ENCODE measurements at places on chromosomes 1 and 21. TPM values are rescaled to one million over a fixed set of nuclear protein-coding genes. Genes with fewer than 3 reads are reported as not detected.

DNA sequence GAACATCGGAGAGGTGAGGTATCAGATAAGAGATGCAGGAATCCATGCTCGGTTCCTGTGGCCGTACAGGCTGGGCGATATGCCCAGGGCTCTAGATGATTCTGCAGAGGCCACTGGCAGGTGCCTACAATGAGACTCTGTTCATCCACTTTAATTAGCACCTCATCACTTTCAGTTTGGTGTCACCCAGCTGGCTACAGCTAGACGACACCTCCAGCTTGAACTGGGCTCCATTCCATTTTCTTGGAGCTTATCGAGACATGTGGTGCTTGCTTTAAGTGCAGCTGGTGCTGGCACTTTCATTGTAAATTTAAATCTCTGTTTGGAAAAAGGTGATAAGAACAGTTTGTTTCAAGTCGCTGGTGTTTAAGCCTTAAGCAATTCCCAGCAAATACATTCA, 322.5 kb upstream of the ADGRL2 start:
- H3K4me1 ChIP-seq, result no peaks in the 10 kb centered on the region
- DNase-seq, result no peak
- no peak overlapping the region for H3K4me3 ChIP-seq
- no peaks in the 10 kb centered on the region for H3K27me3 ChIP-seq
- H3K27ac ChIP-seq, result no peak overlapping the region

- no peak overlapping the region for H3K4me3 ChIP-seq
- no peaks in the 10 kb centered on the region for H3K36me3 ChIP-seq
- no peaks in the 10 kb centered on the region for H3K27me3 ChIP-seq
- H3K27ac ChIP-seq, result peak overlapping the region; percentile 51
- no peak for DNase-seq
Measured at GRCh38 chr1:172344444-172344843, 76.0 kb upstream of the C1orf105 start.

GRCh38 chr21:17270229-17270628, 242.6 kb upstream of the CXADR start:
- H3K4me1 ChIP-seq, result no peaks in the 10 kb centered on the region
- no peak overlapping the region for H3K4me3 ChIP-seq
- H3K27ac ChIP-seq, result peak overlapping the region; percentile 23
- H3K36me3 ChIP-seq, result no peaks in the 10 kb centered on the region

DNA sequence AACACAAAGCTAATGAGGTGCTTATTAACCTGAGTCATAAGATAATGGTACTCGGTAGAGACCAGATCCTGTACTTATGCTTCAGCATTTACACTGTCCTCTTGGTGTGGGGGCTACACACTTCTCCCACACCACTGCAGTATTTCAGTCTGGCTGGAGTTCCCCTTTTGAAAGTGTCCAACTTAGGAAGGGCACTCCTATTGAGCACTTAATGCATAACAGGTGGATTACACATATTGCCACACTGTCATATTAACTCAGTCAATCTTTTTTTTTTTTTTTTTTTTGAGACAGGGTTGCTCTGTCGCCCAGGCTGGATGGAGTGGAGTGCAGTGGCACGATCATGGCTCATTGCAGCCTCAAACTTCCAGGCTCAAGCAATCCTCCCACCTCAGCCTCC, 1.5 kb downstream of the GPATCH4 start:
- H3K4me3 ChIP-seq, result no peak overlapping the region
- H3K4me1 ChIP-seq, result peaks cover 21% of the 10 kb centered on the region
- H3K27ac ChIP-seq, result no peak overlapping the region

OR2L5 gene
- total RNA-seq, result not detected

DNA sequence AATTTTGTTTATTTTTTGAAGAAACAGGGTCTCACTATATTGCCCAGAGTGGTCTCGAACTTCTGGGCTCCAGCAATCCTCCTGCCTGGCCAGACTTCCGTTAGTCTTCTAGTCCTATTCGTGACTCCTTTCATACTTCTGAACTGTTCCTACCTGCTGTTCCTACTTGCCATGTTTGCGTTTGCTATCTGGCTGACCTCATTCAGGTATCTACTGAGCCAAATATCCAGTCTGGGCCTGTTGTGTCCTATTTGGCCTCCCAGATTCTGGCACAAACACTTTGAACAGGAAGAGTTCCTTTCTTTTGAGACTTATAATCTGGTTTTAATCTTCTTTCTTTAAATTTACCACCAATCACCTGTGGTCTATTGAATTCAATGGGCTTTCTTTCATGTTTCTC, 6.9 kb upstream of the NR1I3 start:
- no peaks in the 10 kb centered on the region for H3K36me3 ChIP-seq
- H3K27me3 ChIP-seq, result no peaks in the 10 kb centered on the region
- no peaks in the 10 kb centered on the region for H3K4me1 ChIP-seq
- H3K4me3 ChIP-seq, result no peak overlapping the region

DNA sequence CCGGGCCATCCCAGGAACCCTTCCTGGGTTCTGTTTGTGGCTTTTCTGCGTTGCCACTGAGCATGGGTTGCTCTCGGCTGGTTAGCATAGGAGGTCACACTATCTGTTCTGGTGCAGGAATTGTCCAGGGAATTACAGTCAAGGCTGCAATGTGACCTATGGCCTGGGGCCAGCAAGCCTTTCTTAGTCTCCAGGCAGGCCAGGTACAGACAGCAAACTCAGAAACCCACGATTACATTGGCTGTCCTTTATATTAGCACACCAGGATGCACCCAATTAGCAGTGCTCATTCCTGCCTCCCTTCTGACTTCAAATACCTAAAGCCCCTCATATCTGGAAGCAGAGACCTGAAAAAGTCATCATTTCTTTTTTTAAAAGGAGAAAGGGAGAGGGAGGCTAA, 55.2 kb downstream of the CD247 start:
- H3K27me3 ChIP-seq, result no peaks in the 10 kb centered on the region
- no peak for DNase-seq
- no peaks in the 10 kb centered on the region for H3K36me3 ChIP-seq
- H3K4me1 ChIP-seq, result no peaks in the 10 kb centered on the region
- no peak overlapping the region for H3K4me3 ChIP-seq

LCE3E gene
- 2.2 TPM for total RNA-seq

YRDC gene
- total RNA-seq, result 9.1 TPM
